Pancreas (tissue), 10 donors: ENCODE measurements at places on chromosomes 6 and 20. TPM values are rescaled to one million over a fixed set of nuclear protein-coding genes. Genes with fewer than 3 reads are reported as not detected.

Gene GRM1
- not detected for polyA plus RNA-seq

Gene PKIB
- 21.1 TPM for polyA plus RNA-seq

Gene BMP6
- 0.40 TPM for polyA plus RNA-seq

Gene BPIFB4
- polyA plus RNA-seq: not detected

Gene ERGIC3
- 168 TPM for polyA plus RNA-seq

Gene CPXM1
- polyA plus RNA-seq: 2.9 TPM
